ENCODE measurements at places on chromosomes 5 and 9.

DNA sequence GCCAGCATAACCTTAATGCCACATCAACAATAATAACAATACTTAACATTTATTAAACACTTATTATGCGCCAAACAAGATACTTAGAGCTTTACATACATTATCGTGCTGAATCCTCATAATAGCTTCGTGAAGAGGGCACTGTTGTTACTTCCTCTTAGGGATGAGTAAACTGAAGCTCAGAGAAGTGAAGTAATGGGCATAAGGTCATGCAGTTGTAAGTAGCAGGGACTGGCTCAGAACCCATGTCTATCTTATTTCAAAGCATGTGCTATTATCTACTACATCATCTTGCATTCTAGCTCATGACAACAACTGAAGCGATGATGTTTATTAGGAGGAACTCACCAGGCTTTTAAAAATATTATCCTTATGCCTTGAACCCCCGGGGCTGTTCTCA, 34.9 kb upstream of the PPP3R2 start:
- DNase-seq: no peak

DNA sequence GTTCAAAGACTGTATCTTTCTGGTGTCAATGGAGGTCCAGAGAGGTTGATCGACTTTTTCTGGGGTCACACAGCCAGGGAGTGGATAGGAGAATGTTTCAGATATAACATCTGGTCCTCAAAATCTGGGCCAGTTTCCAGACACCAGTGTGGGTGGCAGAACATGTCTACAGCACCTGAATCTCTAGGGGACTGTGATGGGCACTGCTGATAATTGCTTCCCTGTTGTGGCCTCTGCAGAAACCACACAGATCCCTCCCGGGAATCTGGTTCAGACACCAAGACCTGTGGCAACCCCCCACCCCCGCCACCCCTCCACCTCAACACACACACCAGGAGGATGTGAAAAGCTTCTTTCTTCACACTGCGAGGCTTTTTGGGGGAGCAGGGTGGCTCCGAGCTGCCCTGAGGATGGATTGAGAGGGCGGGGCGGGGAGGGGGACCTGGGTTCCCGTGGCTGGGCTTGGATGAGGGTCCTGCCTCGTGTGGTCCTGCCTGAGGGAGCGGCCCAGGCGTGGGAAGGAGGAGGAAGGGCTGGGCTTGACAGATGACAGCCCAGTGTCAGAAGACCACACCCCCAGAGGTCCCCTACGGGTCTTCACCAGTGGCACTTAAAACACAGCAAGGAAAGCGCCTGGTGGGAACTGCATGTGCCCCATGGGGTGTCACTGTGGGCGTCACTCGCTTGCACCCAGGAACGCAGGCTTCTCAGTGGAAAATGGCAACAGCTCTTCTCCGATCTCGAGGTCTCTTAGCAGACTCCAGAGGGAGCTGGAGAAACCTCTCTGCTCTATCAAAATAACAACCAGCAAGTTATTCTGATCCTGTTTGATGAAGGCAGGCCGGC, 55.2 kb downstream of the TRIP13 start:
- no peak for DNase-seq

- no peak for DNase-seq
Observed at GRCh38 chr5:142842994-142843905, 73.1 kb downstream of the ARHGAP26 start.

DNA sequence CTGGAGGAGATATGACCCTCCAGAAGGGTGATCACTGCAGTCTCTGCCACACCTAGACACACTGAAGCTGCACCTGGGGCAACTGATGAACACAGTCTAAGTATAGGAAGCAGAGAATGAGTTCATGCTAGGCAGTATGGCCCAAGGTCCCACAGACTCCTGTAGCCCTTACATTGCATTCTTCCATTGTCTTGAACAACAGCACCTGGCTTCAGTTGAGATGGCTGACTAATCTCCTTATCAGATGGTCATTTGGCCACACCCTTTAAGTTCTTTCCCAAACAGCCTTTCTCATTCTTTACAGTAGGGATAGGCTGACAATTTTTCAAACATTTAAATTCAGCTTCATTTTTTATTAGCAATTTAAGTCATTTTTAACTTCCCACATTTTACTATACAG, 23.1 kb downstream of the CENPK start:
- no peak for DNase-seq

GRCh38 chr5:135526924-135527323, 8.8 kb downstream of the NEUROG1 start:
- DNase-seq: no peak

All from stimulated activated CD8-positive, alpha-beta memory T cell treated with anti-CD3 and anti-CD28 coated beads, Interleukin-4, amount 100 ng/mL, for 48 hours (primary cell).